ENCODE measurements at places on chromosomes 1 and 21. TPM values are rescaled to one million over a fixed set of nuclear protein-coding genes. Genes with fewer than 3 reads are reported as not detected.

GRCh38 chr1:23558140-23558871, 995 bp downstream of the ID3 start:
- H3K27me3 ChIP-seq, result no peaks in the 10 kb centered on the region
- peak overlapping the region; percentile 81 for H3K4me3 ChIP-seq
- peaks cover 26% of the 10 kb centered on the region for H3K36me3 ChIP-seq
- H3K4me1 ChIP-seq, result peaks cover 82% of the 10 kb centered on the region
- DNase-seq, result no peak
- peak overlapping the region; percentile 97 for H3K27ac ChIP-seq

FOXD2 gene
- not detected for total RNA-seq

DNA sequence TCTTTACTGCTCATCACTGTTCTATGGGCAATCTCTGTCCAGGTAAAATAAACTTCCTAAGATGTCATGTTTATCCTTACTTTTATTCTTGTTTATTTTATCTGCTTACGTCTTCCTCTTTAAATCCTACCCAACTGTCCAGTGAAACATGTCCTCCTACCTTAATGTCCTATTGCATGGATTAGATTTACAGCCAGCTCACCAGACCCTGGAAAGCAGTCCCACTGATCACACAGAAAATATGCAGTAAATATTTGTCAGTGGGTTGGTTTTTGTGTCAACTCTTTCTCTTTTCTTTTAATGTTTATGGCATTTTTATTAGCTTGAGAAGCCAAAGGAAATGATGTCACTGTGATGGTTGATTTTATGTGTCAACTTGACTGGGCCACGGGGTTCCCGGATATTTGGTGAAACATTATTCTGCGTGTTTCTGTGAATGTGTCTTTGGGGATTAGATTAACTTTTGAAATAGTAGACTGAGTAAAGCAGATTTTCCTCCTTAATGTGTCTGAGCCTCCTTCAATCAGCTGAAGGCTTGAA, 258.3 kb downstream of the SRGAP2C start:
- no peak for DNase-seq

DNA sequence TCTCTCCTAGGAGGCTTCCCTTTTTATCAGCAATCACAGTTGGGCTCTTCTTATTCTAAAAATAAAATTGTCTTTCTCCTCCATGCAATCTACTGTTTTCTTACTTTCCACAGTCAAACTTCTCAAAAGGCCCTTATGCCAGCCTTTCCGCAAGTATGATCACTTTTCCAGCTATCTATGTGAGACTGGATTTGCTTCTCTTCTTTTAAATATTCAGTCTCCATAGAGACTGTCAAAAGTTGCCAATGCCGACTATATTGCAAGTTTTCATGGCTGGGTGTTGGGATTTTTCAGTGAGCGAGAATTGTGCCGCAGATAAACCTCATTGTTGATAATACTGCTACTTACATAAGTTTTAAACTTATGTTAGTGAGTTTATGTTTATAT, 4.8 kb upstream of the LSM10 start:
- H3K36me3 ChIP-seq, result no peaks in the 10 kb centered on the region
- peaks cover 7% of the 10 kb centered on the region for H3K4me1 ChIP-seq
- no peak for DNase-seq
- H3K27me3 ChIP-seq, result no peaks in the 10 kb centered on the region
- no peak overlapping the region for H3K4me3 ChIP-seq

GRCh38 chr1:115877511-115877910, 36.6 kb upstream of the NHLH2 start:
- H3K27ac ChIP-seq, result no peak overlapping the region
- H3K27me3 ChIP-seq, result no peaks in the 10 kb centered on the region
- no peak overlapping the region for H3K4me3 ChIP-seq
- no peaks in the 10 kb centered on the region for H3K4me1 ChIP-seq

DNA sequence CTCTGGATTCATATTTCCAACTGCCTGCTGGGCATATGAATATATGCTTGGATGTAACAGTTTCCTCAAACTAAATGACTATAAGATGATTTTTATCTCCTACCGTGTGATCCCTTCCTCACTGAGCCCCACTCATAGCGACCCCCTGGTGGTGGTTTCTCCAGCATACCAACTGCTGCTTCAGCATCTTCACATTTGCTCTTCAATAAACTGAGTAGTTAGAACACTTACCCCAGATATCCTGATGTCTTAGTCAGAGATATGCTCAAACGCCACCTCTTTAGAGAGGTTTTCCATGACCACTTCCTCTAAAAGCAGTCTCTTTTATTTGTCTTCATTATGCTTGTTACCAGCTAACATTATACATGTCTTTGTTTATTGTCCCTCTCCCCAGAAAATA, 10.2 kb upstream of the HNRNPR start:
- no peak overlapping the region for H3K27ac ChIP-seq
- peaks cover 9% of the 10 kb centered on the region for H3K4me1 ChIP-seq
- H3K27me3 ChIP-seq, result no peaks in the 10 kb centered on the region
- H3K4me3 ChIP-seq, result no peak overlapping the region
- no peak for DNase-seq
- H3K36me3 ChIP-seq, result no peaks in the 10 kb centered on the region

OBSCN gene
- 15.3 TPM for total RNA-seq

DNA sequence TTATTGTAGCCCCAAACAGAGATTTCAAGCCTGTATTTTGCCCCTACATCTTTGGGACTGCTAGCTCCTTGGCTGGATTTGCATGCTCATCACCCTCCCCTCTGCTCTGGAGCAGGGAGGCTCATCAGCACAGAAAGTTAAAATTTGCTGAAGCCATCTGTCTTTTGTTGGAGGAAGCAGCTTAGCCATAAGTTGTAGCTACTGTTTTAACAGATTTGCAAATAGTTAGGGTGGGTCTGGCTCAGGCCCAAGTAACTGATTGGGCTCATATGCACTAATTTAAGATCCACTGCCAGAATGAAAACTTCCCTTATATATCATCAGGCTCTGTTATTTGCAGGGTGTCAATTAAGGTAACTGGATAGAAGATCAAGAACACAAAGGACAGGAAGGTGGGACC, 307.0 kb downstream of the ZP4 start:
- H3K4me3 ChIP-seq, result no peak overlapping the region
- H3K36me3 ChIP-seq, result no peaks in the 10 kb centered on the region
- no peak for DNase-seq
- no peak overlapping the region for H3K27ac ChIP-seq

- H3K4me3 ChIP-seq, result no peak overlapping the region
- H3K36me3 ChIP-seq, result no peaks in the 10 kb centered on the region
- H3K27ac ChIP-seq, result peak overlapping the region; percentile 73
- H3K27me3 ChIP-seq, result no peaks in the 10 kb centered on the region
- DNase-seq, result no peak
Measured at GRCh38 chr1:91818713-91818975, 67.3 kb downstream of the TGFBR3 start.

ATP1A4 gene
- total RNA-seq, result 2.1 TPM

- H3K4me1 ChIP-seq, result peaks cover 23% of the 10 kb centered on the region
- no peaks in the 10 kb centered on the region for H3K36me3 ChIP-seq
- no peak overlapping the region for H3K4me3 ChIP-seq
- no peaks in the 10 kb centered on the region for H3K27me3 ChIP-seq
Measured at GRCh38 chr1:32969566-32969965, 5.0 kb upstream of the RNF19B start.

CFAP107 gene
- not detected for total RNA-seq

OR2M3 gene
- total RNA-seq, result not detected

S100A8 gene
- 10.8 TPM for total RNA-seq

GRCh38 chr1:82258887-82259286, 458.2 kb downstream of the ADGRL2 start:
- no peak for DNase-seq
- H3K4me1 ChIP-seq, result no peaks in the 10 kb centered on the region
- H3K36me3 ChIP-seq, result no peaks in the 10 kb centered on the region
- no peak overlapping the region for H3K27ac ChIP-seq
- no peaks in the 10 kb centered on the region for H3K27me3 ChIP-seq

DNA sequence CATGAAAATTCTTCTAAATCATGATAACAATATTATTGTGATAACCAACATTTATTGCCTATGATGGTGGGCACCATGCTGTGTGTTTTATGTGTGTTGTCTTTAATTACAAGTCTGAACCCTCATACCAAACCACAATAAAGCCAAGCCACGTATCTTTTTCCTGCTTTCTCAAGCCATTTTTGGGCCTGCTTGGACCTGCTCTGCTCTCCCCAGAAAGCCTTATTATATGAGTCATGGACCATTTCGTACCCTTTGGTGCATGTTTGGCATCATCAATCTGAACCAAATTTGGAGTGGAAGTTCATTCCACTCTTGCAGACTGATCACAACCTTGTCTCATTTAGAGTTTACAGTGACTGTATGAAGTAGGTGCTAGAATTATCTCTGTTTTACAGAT, 87.3 kb upstream of the CD53 start:
- H3K4me1 ChIP-seq, result peaks cover 2% of the 10 kb centered on the region
- no peak overlapping the region for H3K27ac ChIP-seq
- no peak overlapping the region for H3K4me3 ChIP-seq
- DNase-seq, result no peak
- H3K36me3 ChIP-seq, result no peaks in the 10 kb centered on the region

BEND5 gene
- total RNA-seq, result 3.7 TPM

GRCh38 chr1:166297993-166298392, 131.2 kb upstream of the FAM78B start:
- no peak overlapping the region for H3K27ac ChIP-seq
- no peaks in the 10 kb centered on the region for H3K4me1 ChIP-seq
- H3K27me3 ChIP-seq, result no peaks in the 10 kb centered on the region

DNA sequence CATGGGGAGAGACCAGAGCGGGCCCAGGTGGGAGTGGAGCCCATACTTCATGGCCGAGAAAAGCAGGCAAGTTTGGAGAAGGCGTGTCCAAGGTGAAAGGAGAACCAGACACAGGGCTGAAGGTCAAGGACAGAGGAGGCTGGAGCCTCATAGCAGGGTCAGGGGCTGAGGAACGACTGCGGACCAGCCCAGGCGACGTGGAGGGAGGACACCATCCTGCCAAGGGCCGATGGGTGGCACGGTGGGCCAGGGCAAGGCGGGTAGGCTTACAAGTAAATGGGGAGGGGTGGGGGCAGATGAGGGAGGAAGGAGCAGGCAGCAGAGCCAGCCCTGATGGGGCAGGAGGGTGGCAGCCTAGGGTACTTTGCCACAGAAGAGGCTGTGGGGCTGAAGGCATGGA, 18.2 kb upstream of the GPR153 start:
- no peaks in the 10 kb centered on the region for H3K36me3 ChIP-seq
- no peak overlapping the region for H3K4me3 ChIP-seq
- H3K27me3 ChIP-seq, result no peaks in the 10 kb centered on the region

GRCh38 chr1:38608202-38608864, 251.2 kb downstream of the RRAGC start:
- peak; percentile 92 for DNase-seq
- no peaks in the 10 kb centered on the region for H3K27me3 ChIP-seq
- H3K4me1 ChIP-seq, result no peaks in the 10 kb centered on the region
- H3K36me3 ChIP-seq, result no peaks in the 10 kb centered on the region
- H3K4me3 ChIP-seq, result no peak overlapping the region
- no peak overlapping the region for H3K27ac ChIP-seq

GRCh38 chr1:107875689-107876088, 89.3 kb downstream of the VAV3 start:
- no peak overlapping the region for H3K27ac ChIP-seq
- no peak overlapping the region for H3K4me3 ChIP-seq
- no peak for DNase-seq
- H3K36me3 ChIP-seq, result no peaks in the 10 kb centered on the region
- no peaks in the 10 kb centered on the region for H3K4me1 ChIP-seq
- no peaks in the 10 kb centered on the region for H3K27me3 ChIP-seq

AIRE gene
- not detected for total RNA-seq

CATSPERE gene
- 3.5 TPM for total RNA-seq

SEMA4A gene
- 1.7 TPM for total RNA-seq

WNT2B gene
- 4.7 TPM for total RNA-seq

DNA sequence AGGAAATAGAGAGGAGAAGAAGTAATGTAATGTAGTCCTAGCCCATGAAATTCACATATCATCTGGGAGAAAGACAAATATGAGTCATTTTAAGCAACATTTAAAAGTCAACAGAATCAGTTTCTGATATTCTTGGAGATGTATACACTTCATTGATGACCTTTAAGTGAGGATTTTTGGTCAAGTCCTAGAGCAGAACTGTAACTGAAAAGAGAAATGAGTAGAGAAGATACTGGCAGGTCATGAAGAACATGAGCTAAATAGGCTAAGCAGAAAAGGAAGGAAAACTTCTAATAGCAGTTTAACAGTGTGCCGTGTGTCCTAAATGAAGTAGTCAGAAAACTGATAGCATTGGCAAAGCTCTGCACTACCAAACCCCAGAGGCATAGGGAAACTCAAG, 4.6 kb downstream of the ZFP69B start:
- H3K27me3 ChIP-seq, result no peaks in the 10 kb centered on the region
- H3K4me1 ChIP-seq, result peaks cover 9% of the 10 kb centered on the region
- no peak overlapping the region for H3K27ac ChIP-seq
- no peak overlapping the region for H3K4me3 ChIP-seq

MSH4 gene
- total RNA-seq, result 0.17 TPM

YOD1 gene
- total RNA-seq, result 6.3 TPM

GRCh38 chr1:162561616-162562469, at the start of gene UAP1:
UAP1 (plus strand) TSS chr1:162561722; CDS start chr1:162566069, 4,347 bp downstream.
- DNase-seq, result no peak
- peak within 1 kb of the TSS; percentile 94 for H3K4me3 ChIP-seq
- no peaks in the 10 kb centered on the region for H3K36me3 ChIP-seq
- H3K27ac ChIP-seq, result peak within 1 kb of the TSS; percentile 98

GRCh38 chr1:36571106-36571505, 88.4 kb upstream of the CSF3R start:
- DNase-seq, result no peak
- H3K4me3 ChIP-seq, result no peak overlapping the region
- no peaks in the 10 kb centered on the region for H3K27me3 ChIP-seq

DNA sequence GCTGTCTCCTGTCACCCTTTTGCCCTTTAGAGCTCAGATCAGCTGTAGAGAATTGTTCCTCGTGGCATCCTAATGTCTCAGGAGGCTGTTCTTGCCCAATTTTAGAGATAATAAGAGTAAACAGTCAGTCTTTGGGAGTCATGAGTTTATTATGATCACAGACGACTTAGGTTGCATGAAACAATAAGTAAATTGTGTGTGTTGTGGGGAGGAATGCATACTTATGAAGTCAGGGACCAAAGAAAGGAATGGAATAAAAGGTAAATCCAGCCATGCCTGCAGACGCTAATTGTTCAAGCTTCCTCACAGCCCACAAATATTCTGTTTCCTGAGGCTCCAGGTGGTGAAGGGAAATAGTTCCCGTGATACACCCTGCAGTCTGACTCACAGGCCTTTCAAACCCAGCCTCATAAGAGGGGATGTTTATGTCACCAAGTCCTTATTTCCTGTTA, 897 bp downstream of the EPHX4 start:
- H3K36me3 ChIP-seq, result no peaks in the 10 kb centered on the region
- no peaks in the 10 kb centered on the region for H3K27me3 ChIP-seq

DNA sequence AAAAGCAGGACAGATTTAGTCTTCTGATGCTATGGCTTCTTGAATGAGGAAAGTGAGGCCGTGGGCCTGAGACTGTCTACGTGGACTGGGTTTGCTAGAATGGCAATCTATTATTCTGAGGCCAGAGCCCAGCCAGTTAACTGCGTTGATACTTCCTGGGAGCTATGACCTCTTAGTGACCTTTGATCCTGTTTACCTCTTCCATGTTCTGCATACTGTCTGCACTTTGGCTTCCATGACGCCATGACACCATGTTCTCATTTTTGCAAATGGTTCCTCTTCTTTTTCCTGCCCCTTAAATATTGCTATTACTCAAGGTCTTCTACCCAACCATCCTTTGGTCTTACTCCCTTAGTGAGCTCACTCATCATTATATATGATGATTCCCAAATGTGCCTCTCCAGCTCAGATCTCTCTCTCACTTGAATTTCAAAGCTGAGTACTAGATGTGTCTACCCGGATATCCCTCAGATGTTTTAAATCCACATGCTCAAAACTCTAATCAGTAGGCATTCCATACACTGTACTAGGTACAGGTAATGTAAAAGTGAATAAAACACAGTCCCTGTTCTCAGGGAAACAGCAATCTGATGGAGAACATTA, 66.1 kb upstream of the ATP1A1 start:
- H3K27ac ChIP-seq, result no peak overlapping the region
- peak; percentile 29 for DNase-seq
- no peaks in the 10 kb centered on the region for H3K27me3 ChIP-seq
- H3K36me3 ChIP-seq, result no peaks in the 10 kb centered on the region

DENND1B gene
- 6.4 TPM for total RNA-seq
